ENCODE measurements at places on chromosomes 1 and 21.

GRCh38 chr1:219119839-219120238 is 53.8 kb upstream of the LYPLAL1 start:
- DNase-seq = no peak

DNA sequence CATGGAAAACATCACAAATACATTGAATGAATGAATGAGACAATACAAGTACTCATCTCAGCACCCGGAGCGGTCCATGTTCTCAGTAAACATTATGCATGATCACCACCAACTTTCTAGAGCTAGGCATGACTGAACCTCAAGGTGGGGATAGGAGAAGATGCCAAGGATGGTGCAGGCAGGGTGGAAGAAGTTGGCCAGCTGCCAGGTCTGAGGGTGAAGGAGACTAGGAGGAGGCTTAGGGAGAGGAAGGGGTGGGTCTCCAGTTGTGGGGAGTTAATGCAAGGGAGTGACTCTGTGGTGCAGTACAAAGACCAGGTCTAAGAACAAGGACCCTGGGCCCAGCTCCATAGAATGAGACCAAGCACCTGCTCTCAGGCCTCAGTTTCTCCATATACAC is 91.7 kb downstream of the MATN1 start:
- DNase-seq = no peak

DNA sequence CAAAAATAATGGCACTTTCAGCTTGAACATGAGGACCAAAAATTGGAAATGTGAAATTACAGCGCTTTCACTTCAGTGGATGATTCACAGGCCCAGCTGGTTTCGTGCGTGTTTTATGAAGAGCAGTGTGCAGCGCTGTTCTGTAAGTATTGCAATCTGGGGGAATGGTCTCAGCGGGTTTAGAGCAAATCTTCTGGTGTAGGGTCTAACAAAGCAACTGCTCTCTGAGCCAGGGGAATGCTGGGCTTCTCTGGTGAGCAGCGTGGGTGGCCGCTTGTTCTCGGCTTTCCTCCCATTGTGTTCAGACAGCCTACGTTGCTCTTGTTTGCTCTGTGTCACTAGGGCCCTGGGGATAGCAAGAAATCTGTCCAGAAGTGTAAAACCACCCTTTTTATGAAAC is 42.4 kb upstream of the GADD45A start:
- no peak for DNase-seq

GRCh38 chr1:12314333-12314903 is 84.6 kb downstream of the VPS13D start:
- DNase-seq = peak; percentile 1

- DNase-seq = no peak
Observed at GRCh38 chr1:203465948-203466347, 9.7 kb upstream of the PRELP start.

DNA sequence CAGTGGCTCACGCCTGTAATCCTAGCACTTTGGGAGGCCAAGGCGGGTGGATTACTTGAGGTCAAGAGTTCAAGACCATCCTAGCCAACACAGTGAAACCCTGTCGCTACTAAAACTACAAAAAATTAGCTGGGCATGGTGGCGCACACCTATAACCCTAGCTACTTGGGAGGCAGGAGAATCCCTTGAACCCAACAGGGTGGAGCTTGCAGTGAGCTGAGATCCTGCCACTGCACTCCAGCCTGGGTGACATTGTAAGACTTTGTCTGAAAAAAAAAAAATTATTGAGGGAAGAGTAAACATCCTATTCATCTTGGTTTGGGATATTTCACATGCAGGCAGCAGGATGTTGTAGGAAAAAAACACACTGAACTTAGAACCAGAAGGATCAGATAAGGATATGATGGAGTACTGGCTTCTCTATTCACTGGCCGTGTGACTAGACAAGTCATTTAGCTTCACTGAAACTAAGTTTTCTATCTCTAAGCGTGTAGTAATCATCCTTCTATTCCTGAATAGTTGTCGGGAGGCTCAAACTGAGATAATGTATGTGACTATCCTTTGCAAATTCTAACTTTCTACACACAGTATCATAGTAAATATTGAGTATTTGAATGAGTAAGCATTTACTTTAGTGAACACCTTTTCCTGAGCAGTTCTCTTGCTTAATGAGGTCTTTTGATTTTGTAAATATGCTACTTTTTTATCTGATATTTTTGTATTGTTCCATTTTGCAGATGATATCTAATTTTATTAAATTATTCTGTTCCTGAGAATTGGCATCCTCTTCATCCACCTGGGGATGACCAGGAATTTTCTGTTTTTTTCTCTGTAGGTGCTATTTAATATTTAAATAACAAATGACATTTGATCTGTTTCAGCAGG is 18.2 kb downstream of the CAP1 start:
- no peak for DNase-seq

DNA sequence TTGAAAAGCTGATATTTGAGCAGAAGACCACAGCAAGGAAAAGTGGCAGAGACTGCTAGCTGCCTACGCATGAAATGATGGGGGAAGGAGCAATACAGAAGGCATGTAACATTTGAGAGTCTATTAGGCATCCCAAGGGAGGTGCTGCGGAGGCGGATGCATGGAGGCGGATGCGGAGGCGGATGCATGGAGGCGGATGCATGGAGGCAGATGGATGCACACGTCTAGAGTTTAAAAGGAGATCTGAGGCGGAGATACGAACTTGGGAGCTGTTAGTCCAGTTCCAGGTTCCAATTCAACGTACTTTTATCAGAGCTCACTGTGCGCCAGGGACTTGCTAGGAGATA is 744 bp upstream of the DDX20 start:
- DNase-seq = peak; percentile 18

DNA sequence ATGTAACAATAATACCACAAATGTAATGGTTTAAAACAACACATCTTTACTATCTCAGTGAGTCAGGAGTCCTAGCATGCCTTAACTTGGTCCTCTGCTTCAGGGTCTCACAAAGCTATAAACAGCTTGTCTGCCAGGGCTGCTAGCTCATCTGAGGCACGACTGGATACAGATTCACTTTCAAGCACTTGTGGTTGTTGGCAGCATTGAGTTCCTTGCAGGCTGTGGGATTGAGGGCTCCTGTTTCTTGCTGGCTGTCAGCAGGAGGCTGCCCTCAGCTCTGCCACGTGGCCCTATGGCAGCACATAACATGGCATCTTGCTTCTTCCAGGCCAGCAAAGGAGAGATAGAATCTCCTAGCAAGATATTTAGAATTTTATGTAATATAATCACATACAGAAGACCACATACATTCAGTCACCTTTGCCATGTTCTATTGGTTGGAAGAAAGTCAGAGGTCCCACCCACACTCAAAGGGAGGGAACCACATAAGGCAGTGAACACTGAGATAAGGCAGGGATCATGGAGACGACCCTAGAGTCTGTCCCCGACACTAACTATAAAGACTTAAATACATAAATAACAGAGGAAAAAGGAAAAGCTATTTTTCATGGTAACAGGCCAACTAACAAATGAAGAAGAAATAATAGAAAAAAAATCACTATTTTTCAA is 18.9 kb upstream of the IPP start:
- no peak for DNase-seq

GRCh38 chr1:224406216-224406615 is 28.4 kb downstream of the WDR26 start:
- DNase-seq = no peak

DNA sequence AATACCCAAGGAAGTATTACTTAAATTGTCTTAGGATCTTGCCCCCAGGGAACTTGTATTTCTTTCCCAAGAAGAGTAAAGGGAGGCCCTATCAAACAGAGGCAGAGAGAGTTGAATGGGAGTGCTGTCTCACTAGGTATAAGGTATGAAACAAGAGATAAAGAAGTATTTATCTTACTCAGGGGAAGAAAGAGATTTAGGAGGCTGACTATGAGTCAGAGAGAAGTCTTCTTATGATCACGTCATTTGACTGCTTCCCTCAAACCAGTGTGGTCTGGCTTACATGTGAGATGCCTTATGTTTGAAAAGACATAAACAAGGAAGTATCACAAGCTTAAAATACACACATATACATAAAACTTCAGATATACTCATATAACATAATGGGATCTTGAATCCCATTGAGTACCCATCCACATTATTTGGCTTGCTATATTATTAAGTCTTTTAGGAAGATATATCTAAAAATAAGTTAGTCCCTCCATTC is 29.6 kb downstream of the DUSP10 start:
- no peak for DNase-seq

- DNase-seq = no peak
Observed at GRCh38 chr1:156414461-156415064, 45.6 kb downstream of the RHBG start.

All from NCI-H2081 treated with DMSO at 0.1 percent for 48 hours (cell line).